Stimulated activated CD4-positive, alpha-beta T cell treated with anti-CD3 and anti-CD28 coated beads, Interleukin-1b, Interleukin-23, amount 100 ng/mL, for 4 hours (primary cell): ENCODE measurements at places on chromosomes 11 and 22.

DNA sequence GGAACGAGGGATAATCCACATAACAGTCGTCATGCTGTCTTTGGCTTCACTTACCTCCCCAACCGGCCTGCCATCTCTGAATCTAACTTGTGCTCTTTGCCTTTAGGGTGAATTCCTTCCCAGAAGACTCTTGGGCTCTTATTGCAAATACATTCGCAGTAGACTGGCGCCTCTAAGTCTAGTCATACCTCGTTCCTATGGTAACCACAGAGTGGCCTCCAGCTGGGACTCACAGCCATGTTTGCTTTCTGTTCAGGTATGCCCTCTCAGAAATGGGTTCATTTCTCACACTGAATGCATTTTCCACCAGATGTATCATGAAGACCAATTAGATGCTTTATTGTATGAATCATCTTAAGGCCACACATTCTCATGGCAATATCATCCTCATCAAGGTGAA, 112.7 kb downstream of the FAR1 start:
- DNase-seq = no peak

- no peak for DNase-seq
Observed at GRCh38 chr11:117881217-117881616, 4.8 kb upstream of the FXYD6 start.

- no peak for DNase-seq
Observed at GRCh38 chr11:34585735-34586487, 35.0 kb upstream of the EHF start.

DNA sequence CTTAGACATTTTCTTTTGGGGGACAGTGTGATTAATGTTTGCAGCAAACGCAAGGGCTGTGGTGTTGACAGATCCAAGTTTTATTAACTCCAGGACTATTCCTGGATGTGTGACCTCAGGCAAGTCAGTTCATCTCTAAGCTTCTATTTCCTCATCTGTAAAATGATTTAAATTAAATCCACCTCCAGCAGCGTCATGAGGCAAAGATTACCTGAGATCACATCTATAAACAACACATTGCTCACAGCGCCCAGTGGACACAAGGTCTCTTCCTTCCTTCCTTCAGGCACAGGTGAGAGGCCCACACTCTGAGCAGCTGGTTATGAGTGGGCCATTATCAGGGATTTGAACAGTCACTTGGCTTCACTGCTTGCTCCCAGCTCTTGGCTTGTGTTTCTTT, 111.2 kb upstream of the RASSF10 start:
- no peak for DNase-seq

- no peak for DNase-seq
Observed at GRCh38 chr11:121417055-121417551, 35.0 kb upstream of the SORL1 start.

GRCh38 chr22:48749555-48750227, 1078.0 kb downstream of the BRD1 start:
- no peak for DNase-seq

DNA sequence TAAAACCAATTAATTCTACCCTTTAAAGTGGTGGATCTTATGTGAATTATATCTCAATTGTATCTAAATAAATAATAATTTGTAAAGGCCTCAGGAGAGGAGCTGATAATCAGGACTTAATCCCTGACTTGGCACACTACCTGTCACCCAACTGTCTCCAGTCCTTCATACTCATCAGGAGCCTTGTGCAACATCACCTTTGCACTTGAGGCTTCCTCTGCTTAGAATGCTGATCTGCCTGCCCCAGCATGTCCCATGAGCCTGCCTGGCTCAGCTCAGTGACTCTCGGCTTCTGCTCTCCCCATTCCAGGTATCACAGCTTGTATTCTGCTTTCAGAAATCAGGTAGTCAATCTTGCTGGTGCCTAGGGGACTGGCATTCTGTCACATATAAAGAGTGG, 43.9 kb upstream of the PRODH start:
- DNase-seq = no peak

DNA sequence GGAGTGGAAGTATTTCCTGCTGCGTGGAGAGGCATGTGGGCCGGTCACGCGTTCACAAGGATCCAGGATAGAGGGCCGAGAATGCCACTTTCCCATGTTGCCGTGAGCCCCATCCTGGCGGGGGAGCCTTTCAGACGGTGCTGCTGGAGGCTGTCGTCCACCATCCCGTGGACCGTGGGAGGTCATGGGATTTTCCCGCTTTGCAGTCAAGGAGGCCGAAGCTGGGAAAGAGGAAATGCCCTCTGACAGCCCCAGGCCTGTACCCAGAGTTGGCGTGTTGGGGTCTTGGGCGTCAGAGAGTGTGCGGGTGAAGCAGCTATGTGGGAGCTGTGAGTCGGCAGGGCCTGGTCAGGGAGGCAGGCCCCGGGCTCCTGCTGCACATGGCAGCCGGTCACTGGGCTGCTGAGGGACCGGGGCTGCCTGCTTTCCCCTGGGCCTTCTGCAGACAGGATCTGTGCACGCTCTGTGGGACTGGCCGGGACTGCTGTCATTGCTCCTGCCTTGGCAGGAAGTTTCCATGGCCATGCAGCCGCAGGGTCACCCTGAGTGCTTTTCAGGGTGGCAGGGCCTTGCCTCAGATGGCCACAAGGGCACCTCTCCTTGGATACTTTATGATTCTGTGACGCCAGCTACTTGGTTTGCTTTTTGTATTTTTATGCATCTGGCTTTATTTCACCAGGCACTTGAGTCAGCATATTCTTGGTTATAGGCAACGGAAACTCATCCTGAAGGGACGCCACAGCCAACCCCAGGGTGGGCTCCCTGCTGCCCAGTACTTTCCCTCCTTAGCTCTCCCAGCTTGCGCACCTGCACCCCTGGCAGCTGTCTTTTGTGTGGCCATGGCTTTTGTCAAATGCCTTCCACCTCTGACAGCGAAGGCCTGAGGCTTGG, 52.4 kb downstream of the AP2A2 start:
- no peak for DNase-seq

- no peak for DNase-seq
Observed at GRCh38 chr11:113615098-113615497, 91.0 kb downstream of the TMPRSS5 start.

DNA sequence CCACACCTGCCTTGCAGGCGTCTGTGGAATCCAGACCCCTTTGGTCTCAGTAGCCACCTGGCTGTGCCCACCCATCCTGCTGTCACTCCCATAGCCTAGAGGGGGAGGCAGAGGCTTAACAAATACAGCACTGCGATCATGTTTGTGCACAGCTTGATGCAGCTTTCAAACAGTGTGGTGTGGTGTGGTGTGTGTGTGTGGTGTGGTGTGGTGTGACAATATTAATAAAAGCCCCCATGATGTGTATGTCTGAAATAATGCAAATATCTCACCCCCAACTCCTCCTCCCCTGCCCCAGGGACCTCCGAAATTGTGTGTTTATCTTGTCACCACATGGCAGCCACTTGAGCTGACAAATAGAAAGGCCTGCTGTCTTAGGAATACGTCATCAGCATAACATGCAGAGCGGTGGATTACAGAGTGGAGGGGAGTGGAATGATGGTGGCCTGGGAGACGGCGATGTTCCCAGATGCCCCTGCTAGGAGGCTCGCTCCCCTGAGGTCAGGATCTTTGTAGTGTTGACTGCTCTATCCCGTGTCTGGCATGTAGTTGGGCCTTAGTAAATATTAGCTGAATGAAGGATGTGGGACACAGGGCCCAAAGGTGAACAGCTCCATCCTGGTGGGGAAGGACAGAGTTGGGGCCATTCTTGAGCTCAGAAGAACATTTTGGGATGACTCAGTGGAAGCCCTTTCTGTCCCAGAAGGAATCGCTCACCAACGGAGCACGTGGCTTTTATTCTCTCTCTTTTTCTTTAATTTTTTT, 2.8 kb downstream of the PDXP start:
- DNase-seq = no peak

GRCh38 chr22:37893583-37893983, 12.5 kb upstream of the MICALL1 start:
- DNase-seq = no peak

DNA sequence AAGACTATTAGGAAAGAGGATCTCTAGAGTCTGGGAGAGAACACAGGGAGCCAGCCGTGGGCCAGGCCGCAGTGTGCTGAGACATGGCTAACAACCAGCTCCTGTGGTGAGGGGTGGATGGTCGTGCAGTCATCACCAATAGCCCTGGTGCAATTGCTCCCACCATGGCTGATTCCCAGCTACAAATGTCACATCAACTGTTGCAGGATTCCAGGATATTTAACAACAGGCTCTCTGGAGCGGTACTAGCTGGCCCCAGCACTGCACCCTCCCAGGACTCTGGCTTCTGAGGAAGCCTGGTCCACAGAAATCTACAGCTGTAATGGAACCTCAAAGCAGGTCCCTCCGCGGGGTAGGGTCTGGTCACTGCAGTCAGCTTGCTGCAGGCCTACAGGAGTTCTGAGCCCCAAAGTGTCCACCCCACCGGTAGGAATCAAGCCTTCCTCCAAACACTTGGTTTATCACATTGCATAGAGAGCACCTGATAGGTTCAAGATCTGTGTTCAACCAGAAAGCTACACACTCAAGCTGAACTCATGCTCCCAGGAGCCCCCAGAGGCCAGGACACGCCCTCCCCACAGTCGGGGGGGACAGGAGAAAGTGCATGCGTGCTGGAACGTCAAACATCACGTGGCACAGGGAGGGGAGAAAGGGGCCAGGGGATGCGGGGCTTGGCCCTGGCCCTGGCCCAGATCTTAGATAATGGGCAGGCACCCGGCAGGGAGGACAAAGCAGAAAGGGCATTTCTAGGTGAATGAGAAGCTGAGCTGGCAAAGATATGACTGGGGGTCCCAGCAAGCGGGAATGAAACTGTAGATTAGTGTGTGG, 609.0 kb downstream of the TBC1D22A start:
- DNase-seq = no peak

DNA sequence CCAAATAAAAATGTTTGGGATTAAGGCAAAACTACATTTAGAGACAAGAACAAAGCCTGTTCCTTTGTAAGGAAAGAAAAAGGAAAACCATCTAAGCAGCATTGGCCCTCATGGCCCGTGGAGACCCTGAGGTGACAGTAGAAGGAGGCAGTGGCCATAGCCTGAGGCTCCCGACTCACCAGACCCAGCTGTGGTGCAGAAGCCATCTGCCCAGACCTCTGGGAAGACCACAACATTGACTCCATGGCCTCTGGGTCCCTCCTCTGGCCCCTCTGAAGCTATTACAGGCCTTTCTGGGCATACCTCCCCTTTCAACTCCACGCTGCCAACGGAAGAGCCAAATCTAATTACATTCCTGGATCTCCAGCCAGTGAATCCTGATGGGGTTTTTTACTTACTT, 6.4 kb downstream of the PRAME start:
- DNase-seq = no peak

DNA sequence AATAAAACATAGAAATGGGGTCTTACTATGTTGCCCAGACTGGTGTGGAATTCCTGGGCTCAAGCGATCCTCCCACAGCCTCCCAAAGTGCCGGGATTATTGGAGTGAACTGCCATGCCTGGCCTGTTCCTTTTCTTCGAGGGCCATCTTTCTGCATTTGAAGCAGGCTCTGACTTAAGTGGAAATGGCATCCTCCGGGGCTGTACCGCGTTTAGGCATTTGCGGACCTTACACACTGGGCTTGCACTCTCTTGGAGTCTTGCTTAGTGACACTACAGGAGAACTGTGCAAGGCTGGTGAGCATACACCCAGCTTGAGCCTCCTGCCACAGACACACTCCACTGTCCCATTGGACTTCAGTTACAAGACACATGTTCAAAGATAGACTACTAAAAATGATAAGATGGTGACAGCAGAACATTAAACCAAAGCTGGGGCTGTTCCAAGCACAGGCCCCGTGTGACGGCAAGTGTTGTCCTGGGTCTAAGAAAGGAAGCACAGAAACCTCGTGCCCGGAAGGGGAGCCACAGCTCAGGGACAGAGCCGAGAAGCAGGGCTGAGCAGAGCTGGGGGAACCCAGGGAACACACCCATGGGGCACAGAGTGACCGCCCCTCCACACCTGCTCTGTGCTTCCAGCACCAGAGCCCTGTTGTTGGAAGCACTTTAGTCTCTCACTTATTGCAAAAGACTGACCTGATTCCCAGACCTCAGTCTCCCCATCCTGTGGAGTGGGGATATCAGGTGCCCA, 59.0 kb upstream of the SHANK2 start:
- DNase-seq = no peak

DNA sequence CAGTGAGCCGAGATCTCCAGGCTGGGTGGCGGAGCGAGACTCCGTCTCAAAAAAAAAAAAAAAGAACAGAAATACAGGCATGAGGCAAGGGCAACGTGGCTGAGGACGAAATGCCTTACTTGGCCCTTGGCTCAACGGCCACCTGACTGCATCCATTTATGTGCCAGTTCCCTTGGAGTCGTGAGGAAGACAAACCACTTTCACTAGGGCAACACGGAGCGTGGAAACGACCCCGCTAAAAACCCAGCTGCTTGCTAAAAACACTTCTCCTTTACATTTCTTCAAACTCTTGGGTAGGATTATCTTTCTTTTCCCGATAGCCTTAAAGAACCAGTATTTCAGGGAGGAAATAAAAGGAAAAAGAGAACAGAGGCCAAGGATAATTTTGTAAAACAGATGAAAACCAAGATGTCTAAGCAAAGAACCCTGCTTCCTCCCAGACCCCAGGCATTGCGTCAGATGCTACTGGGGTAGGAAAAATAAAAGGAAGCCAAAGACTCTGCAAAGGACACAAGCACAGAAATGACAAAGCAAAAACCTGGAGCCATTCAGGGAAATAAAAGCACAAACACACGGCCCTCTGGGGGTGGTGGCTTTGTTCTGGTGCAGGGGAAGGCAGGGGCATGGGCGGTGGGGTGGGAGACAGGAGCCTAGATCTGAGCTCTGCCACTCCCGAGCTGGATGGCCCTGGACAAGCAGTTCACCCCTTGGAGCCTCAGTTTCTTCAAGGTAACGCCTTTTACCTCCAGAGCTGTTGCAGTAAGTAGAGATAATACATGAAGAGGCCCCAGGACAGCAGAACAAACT, 37.0 kb downstream of the PC start:
- no peak for DNase-seq

DNA sequence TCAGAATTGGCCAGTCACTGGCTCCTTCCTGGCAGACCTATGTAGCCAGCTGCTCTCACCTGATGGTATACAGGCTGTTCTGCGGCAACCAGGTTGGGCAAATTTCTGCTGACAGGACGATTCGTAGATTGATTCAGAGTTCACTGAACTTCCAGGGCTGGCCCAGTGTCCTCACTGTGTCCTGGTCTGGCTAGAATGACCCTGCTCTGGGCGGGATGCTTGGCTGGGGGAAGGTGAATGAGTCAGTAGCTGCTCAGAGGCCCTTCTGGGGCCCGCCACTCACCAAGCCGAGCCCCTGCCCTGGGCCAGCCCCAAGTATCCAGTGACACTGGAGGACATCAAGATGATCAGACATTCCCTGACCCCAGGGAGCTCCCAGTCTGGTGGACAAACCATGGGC, 62.9 kb upstream of the WNT11 start:
- DNase-seq = no peak

- peak; percentile 59 for DNase-seq
Observed at GRCh38 chr22:28019881-28020861, 101.1 kb upstream of the PITPNB start.
